ENCODE measurements at places on chromosomes 7 and 10. TPM values are rescaled to one million over a fixed set of nuclear protein-coding genes. Genes with fewer than 3 reads are reported as not detected.

The GATA3 gene
- 64.8 TPM for polyA plus RNA-seq

The RSU1 gene
- polyA plus RNA-seq = 186 TPM

- H3K4me1 ChIP-seq = no peaks in the 10 kb centered on the region
- no peaks in the 10 kb centered on the region for H3K27me3 ChIP-seq
- no peak overlapping the region for H3K27ac ChIP-seq
- H3K4me3 ChIP-seq = no peak overlapping the region
- no peak for DNase-seq
- no peaks in the 10 kb centered on the region for H3K36me3 ChIP-seq
Observed at GRCh38 chr7:74599244-74599643, 58.3 kb upstream of the GTF2I start.

DNA sequence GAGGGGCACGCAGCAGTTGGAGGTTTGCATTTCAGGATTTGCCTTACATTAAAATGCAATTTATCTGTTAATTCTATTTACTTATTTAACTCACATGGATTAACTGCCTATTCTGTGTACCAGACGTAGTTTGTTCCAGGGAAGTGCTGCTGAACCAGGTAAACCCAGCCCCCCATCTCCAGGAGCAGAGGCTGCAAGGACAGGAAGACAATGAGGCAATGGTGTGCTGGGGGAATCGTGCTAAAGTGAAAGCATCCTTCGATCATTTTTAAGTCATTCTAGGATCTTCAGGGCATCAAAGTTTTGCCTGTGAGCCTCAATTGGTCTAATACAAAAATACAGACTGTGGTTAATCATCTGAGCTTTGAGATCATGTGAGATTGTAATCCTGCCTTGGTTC is 166.4 kb downstream of the DNAJB6 start:
- peak overlapping the region; percentile 64 for H3K27ac ChIP-seq
- H3K36me3 ChIP-seq = no peaks in the 10 kb centered on the region
- no peaks in the 10 kb centered on the region for H3K27me3 ChIP-seq

GRCh38 chr10:110376021-110376766 is 71.5 kb upstream of the SMNDC1 start:
- H3K27ac ChIP-seq = no peak overlapping the region
- DNase-seq = no peak
- H3K4me3 ChIP-seq = no peak overlapping the region
- H3K36me3 ChIP-seq = no peaks in the 10 kb centered on the region
